ENCODE measurements at places on chromosomes 1 and 21.

- DNase-seq = peak; percentile 83
Observed at GRCh38 chr1:206479183-206480125, 9.2 kb downstream of the IKBKE start.

DNA sequence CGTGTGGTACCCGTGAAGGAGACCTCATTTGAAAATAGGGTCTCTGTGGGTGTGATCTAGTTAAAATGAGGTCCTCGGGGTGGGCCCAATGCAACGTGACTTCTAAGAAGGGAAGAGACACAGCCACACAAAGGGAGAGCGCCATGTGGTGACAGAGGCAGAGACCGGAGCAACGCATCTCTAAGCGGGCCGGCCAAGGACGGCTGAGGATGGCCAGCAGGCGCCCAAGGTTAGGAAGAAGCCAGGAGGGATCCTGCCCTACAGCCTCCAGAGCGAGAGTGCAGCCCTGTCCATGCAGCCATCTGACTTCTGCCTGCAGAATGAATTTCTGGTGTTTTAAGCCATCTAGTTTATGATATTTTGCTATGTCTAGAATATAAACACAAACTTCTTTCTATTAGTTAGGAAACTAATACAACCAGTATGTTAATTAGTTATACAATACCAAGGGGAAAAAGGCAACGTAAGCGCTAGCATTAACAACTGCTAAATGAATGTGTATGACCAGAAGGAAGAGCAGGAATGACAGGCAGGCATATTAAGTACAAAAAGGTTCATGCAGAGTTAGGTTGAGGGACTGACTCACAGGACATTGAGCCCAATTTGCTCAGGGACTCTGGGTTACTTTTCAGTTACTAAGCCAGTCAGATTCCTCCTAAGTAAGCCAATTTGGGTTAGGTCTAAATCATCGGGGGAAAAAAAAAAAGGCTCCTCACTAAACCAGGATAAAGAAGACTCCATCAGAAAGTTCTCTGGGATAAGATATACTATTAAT, 4.1 kb downstream of the CEP104 start:
- DNase-seq = no peak

DNA sequence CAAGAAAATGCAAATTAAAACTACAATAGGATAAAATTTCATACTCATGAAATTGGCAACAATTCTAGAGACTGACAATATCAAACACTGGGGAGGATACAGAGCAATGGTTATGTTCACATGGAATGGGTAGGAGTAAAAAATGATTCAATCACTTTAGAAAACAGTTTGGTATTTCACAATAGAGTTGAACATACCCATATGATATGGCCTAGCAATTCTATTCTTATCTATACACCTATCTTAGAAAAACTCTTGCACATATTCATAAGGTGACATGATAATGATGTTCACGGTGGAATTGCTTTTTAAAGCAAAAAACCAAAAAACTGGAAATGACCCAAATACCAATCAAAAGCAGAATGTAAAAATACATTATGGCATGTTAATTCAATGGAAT, 28.7 kb downstream of the PHC2 start:
- no peak for DNase-seq

DNA sequence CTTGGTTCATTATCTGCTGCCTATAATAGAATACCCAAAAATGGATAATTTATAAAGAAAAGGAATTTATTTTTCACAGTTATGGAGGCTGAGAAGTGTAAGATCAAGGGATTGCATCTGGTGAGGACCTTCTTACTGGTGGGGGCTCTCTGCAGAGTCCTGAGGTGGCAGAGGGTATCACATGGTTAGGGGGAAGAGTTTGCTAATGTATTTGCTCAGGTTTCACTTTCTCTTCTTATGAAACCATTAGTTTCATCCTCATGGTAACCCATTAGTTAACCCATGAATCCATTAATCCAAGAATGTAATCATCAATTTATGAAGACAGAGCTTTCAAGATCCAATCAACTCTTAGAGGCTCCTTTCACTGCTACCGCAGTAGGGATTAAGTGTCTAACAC, 120.6 kb downstream of the DNM3 start:
- DNase-seq = no peak

DNA sequence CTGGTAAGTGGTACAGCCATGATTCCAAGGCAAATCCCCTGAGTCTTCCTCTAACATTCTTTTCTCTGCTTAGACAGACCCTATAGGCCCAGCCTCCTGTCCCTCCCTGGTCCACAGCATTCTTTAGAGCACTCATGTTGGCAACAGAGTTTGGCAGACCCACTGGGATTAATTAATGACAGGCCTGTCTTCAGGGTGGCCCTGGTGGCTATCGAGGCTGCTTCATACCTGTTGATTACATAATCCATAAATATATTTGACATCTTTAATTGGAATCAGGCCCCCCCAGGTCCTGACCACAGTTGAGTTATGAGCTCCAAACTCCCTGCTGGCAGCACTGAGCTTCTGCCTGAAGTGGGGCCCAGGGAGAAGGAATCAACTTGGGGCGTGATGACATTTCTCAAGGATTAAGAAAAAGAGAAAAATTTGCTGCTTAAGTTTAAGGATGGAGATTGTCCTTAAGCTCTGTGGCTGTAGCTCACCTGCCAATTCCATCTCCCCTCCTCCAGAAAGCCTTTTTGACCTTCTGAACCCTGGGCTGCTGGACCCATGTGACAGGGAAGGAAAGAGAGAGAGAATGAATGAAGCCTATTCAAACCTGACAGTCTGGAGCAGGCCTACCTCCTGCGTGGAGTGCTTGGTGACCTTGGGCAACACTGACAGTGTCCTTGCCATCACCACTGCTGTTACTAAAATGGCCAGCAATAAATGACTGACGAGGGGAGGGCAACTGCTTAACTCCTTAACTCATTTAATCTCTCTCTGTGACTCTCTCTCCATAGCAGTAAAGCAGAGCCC, 156.6 kb downstream of the TRABD2B start:
- DNase-seq = no peak

DNA sequence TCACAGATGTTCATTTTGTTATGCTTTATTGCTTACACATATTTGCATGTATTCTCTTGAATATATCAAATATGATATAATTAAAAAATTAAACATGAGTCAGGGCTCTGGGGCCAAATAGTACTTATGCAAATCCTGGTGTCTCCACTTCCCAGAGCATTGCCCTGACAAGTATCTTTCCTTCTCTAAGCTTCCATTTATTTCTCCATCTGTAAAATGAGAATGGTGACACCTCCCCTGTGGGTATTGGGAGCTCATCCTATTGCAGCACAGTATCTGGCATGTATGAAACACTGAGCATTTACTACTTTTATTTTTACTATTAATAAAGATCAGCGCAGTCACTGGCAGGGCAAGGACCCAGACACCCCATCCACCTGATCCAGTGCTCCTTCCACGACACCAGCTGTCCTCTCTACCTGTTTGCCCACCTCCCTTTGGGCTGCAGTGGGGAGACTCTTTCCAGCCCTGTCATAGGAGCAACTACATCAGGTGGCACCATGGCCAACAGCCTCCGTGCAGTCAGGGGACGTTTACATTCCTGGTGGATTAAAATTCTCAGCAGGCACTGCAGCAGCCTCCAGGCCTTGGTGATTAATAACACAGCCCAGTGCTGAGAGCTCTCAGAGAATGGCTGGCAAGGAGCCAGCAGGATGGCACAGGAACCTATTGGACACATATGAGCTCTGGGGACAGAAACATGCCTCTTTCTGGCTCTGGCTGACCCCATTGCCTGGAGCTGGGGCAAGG, 113.0 kb downstream of the DMRTB1 start:
- DNase-seq = peak; percentile 16

DNA sequence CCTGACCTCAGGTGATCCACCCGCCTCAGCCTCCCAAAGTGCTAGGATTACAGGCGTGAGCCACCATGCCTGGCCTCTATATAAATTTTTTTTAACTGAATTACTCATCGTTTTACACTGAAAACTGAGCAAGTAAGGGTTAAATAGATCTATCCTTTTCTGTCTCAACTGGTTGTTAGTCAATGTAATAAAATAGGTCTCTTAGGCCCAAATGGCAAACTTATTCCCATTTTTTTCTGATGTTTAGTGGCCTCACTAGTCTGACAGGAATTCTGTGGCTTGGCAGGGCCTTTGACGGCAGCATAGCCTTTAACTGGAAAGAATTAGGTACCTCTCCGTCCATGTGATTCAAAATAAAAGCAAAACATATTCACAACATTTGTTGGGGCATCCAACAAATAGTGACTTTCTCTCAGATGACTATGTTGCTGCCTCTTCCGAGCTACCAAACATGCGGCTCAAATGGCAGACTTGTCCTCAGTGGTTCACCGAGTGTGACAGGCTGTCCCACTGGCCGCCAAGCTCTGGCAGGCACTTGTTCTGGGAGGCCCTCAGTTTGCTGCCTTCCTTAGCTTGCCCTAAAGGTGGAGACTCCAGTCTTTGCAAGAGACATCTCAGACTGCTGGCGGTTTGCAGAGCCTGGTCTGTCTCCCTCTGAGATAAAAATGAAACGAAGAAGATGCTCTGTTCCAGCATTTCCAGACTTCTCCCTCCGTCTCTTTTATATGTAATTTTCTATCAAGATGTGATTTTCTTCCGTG, 17.4 kb downstream of the ATP1A4 start:
- DNase-seq = no peak

DNA sequence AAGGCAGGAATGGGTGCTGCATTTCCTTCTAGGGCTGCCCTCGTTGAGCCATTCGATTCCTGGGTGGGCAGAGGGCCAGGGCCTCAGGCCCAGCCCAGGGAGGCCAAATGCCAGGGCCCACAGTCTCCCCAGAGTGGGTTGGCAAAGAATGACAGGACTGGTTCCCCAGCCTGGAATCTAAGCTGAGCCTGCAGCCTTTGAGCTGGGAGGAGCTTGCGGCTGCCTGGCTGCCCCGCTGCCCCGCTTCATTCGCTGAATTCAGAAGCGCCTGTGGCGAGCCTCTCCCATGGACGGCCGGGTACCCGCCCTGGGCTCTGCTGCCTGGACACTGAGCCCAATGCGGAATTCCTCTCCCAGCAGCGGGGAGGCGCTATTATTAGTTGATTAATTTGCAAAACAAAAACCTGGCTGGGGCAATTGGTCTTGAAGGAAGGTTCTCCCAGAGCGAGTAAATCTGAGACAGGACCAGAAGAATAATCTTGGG, 32.3 kb upstream of the TARDBP start:
- peak; percentile 63 for DNase-seq

- DNase-seq = no peak
Observed at GRCh38 chr1:98427664-98428063, 233.9 kb upstream of the SNX7 start.

DNA sequence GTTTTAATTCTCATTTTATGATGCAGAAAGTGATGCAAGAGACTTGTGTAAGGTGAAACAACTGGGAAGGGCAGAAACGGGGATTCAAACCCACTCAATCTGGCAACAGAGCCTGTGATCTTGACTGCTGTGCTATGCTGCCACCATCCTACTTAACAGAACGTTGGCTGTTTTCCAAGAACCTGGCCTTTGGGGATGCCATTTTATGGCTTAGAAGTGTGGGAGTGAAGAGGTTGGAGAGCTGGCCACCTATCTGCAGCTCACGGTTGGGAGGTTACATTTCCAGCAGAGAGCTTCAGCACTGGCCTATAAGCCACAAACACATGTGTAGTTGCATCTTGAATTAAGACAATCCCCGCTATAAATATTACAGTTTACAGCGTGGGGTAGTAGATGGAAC, 235.3 kb downstream of the PRDM2 start:
- DNase-seq = no peak
